ENCODE measurements at places on chromosomes 7 and 10.

DNA sequence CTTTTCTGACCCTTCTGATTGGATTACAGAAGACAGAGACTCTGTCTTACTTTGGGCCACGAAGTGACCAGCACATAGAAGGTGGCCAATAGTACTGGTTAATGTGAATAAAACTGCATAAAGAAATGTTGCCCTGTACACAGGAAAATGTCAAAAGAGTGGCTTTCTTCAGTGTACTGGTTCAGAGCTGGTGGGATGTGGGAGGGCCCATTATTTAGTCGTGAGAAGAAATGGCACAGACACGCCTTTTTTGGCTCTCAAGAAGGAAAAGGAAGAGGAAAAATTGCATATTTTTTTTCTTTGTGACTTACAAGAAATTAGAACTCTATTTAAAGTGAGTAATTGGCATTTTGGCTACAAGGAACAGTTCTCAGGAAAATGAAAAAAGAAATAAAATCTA, 129.7 kb downstream of the DGKI start:
- no peak for DNase-seq

- DNase-seq, result no peak
Measured at GRCh38 chr10:36002445-36002844, 360.3 kb upstream of the FZD8 start.

DNA sequence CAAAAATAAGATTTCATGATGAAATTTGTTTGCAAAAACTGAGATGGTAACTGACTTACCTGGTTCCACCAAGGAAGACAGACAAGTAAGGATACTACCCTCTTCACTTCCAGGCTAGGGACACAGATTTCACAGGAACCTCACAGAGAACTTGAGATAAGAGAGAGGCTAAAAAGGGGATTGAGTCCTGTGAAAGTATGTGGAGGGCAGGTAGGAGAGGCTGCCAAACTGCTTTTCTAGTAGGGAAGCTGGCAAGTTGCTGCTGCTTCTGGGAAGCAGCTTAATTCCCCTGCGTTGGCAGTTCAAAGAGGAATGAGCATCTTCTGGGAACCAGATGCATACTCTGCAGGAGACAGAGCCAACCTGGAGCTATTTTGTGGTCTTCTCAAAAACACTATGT, 841.6 kb downstream of the CCSER2 start:
- DNase-seq, result no peak

GRCh38 chr7:31067491-31067890, 15.4 kb downstream of the ADCYAP1R1 start:
- DNase-seq, result no peak

GRCh38 chr7:101678658-101679057, 49.6 kb upstream of the MYL10 start:
- DNase-seq, result no peak

GRCh38 chr10:89369156-89370105, 8.4 kb upstream of the IFIT1B start:
- DNase-seq, result no peak

GRCh38 chr10:97682042-97682441, 5.0 kb downstream of the AVPI1 start:
- DNase-seq, result no peak

GRCh38 chr10:98212196-98212595, 55.8 kb downstream of the LOXL4 start:
- no peak for DNase-seq

- DNase-seq, result no peak
Measured at GRCh38 chr7:7408001-7408770, 127.5 kb downstream of the COL28A1 start.

DNA sequence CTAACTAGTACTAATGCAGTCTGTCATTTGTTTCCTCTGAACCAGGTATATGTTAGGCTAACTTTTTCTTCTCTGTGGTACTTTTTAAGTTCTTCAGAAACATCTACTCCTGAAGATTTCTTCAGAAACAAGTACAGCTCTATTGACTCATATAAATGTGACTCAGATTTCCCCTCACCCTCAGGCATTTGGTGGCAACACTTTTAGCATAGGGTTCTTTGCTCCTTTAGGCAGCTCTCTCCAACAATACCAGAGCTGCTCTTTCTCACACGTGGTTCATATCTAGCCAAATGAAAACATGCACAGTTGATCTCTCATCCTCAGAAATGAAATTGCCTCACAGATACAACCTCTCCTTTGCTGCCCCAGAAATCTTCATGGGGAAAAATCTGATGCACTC, 939.8 kb downstream of the SORCS1 start:
- DNase-seq, result no peak

- peak; percentile 16 for DNase-seq
Measured at GRCh38 chr7:14691597-14692203, 210.9 kb downstream of the DGKB start.

DNA sequence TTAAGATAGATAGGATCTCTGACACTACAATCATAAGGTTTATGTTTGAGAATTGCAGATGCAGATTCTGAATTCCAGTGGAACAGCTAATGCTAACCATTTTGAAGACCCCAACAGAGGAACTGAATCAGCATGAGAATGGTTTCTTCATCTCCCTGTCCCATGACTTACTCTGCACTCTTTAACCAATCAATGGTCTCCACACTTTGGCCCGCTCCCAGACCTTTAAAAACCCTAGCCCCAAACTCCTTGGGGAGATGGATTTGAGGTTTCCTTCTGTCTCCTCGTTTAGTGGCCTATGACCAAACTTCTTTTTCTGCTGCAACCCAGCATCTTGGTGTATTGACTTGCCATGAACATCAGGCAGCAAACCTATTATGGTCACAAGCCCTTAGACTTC, 804.9 kb downstream of the LRMDA start:
- DNase-seq, result no peak

GRCh38 chr7:157022681-157023588, 12.5 kb upstream of the MNX1 start:
- no peak for DNase-seq

GRCh38 chr7:45384499-45384898, 189.7 kb upstream of the ADCY1 start:
- DNase-seq, result no peak

- no peak for DNase-seq
Measured at GRCh38 chr7:106944035-106944665, 79.1 kb downstream of the PIK3CG start.

DNA sequence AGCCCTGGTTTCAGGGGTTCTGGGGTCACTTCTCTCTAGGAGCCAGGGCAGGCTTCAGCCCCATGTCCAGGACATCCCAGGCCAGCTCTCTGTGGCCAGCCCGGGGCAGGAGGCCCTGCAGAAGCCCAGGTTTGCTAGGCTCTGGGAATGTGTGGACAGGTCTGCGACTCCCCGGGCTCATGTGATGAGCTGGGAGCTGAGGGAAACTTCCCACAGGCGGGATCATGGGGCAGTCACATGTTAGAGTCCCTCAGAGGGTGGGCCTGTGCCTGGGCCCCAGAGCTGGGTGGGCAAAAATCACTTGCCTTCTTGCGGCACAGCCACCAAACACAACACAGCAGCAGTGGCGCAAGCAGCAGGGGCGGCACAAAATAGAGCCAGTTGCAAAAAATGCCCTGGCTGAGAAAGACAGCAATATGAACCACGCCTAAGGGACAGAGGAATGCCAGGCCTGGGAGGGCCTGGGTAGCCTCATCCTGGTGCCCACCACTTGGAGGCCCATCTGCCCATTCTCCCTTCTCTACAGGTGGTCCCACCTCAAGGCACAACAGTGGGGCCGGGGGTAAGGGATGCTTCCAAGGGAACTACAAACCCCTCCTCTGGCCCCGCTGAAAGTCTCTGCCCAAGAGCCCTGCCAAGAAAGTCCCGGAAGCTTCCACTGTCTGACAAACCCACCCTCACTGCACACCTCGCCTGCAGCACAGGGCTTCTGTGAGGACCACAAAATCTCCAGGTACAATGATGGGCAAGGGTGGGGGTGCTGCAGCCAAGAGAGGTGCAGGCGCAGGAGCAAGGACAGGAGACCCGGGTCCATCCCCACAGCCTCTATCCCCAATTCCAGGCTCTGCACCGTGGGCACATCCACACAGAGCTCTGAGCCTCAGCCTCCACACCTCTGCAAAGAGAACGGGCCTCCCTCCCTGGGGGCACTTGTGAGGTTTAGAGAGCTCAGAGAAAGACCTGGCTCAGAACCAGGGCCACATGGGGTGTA, 34.6 kb upstream of the ANTXRL start:
- no peak for DNase-seq

GRCh38 chr7:139271718-139272628, 40.9 kb downstream of the UBN2 start:
- no peak for DNase-seq

GRCh38 chr7:91814189-91814588, 66.3 kb downstream of the MTERF1 start:
- DNase-seq, result no peak

DNA sequence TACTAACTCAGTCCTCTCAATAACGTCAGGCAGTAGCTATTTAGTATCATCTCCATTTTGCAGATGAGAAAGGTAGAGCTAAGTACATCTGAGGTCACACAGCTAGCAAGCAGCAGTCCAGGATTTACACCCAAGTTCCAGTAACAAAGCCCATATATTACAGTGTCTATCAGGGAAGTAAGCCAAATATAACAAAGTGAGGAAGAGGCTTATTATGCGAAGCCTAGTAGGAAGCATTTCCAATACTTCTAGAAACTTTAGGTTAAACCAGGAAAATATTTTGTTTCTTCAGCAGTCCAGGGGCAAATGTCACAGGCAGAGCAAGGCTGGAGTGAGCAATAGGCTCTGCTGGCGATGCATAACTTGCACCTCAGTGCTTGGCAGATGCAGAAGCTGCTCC, 53.9 kb downstream of the NOC3L start:
- no peak for DNase-seq

- DNase-seq, result no peak
Measured at GRCh38 chr7:101265622-101266516, 21.0 kb upstream of the FIS1 start.

- DNase-seq, result no peak
Measured at GRCh38 chr10:5563321-5563961, 38.7 kb downstream of the CALML3 start.

DNA sequence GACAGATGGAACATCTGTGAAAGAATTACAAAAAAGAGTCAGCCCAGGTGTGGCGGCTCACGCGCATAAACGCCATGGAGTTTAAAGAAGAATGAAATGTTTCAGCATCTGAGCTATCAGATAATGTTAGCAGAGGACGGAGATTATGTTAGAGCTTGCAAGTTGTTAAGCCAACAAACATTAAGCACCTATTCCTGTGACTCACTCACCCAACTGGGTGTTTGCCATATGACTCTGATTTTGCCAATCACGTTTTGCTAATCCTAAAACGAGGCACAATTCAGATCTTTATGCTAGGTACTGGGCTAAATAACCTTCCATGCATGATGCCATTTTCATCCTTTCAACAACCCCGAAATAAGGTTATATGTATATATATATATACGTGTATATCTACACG, 29.0 kb upstream of the CCNY start:
- DNase-seq, result no peak

GRCh38 chr10:28879246-28879645, 201.9 kb downstream of the BAMBI start:
- DNase-seq, result no peak

GRCh38 chr10:123097039-123097438, 38.7 kb upstream of the HMX3 start:
- DNase-seq, result no peak

- no peak for DNase-seq
Measured at GRCh38 chr10:101227429-101228152, 1.7 kb downstream of the LBX1 start.

- DNase-seq, result no peak
Measured at GRCh38 chr10:77219046-77219445, 418.6 kb downstream of the KCNMA1 start.

DNA sequence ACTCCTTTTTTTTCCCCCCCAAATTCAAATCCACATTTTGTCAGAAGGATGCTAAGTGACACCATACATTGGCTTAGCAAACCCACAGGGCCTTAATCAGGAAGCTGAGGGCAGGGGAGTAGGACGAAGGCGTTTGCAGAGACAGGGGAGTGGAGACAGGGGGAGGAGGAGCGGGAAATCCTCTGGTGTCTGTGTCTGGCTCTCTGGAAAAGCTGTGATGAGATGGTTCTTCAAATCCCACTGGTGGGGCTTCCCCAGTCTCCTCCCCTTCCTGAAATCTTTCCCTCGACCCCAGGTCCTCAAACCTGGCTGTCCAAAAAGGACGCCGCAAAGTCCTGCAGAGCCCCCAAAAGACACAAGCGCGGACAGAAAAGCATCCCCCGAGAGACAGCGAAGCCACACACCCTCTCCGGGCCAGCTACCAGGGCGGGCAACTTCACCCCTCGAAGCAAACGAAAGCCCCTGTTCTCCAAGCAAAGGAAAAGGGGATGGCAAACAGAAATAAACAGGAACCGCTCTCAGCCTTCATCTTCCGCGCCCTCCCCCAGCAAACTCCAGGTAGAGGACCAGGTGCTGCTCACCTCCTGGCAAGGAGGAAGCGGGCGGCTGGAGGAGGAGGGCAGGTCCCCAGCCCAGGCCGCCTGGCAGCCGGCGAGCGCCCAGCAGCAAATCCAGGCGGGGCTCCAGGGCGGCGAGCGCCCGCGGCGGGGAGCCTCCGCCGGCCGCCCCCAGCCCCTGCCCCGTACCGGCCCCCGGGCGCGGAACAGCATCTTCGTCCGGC, 520 bp downstream of the ELAPOR2 start:
- DNase-seq, result no peak

GRCh38 chr10:18149196-18149800, 9.1 kb downstream of the CACNB2 start:
- DNase-seq, result no peak

- no peak for DNase-seq
Measured at GRCh38 chr7:144873316-144873845, 37.5 kb upstream of the TPK1 start.

- DNase-seq, result no peak
Measured at GRCh38 chr7:27412164-27412563, 169.6 kb downstream of the EVX1 start.

DNA sequence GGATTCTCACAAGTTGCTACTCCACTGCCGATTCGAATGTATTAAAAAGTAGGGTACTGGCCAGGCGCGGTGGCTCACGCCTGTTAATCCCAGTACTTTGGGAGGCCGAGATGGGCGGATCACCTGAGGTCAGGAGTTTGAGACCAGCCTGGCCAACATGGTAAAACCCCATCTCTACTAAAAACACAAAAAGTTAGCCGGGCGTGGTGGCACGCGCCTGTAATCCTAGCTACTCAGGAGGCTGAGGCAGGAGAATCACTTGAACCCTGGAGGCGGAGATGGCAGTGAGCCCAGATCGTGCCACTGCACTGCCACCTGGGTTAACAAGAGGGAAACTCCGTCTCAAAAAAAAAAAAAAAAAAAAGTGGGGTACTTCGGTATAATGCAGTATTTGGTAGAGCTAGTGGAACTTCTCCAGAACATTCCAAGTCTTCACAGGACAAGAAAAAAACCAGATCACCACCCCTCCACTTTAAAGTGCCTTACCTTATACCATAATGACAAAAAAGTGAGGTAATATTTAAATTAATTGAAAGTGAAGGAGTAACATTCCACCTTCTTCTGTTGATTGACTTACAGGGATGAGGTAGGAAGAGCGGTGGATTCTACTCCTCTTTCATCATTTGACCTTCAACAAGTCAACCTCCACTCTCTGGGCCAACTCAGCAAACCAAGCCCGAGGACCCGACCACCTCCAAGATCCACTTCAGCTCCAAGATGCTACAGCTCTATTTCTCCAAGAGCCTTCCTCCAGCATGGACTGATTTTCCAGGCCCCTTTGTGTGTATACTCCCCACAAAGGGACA, 2.0 kb downstream of the BAZ1B start:
- DNase-seq, result no peak

GRCh38 chr10:29279779-29280487, 8.9 kb upstream of the LYZL1 start:
- no peak for DNase-seq

Measured in stimulated activated CD8-positive, alpha-beta memory T cell treated with anti-CD3 and anti-CD28 coated beads, Interleukin-2, amount 100 ng/mL, for 1 hour (primary cell).